Myocyte (in vitro differentiated cells): ENCODE measurements at places on chromosomes 1 and 21. TPM values are rescaled to one million over a fixed set of nuclear protein-coding genes. Genes with fewer than 3 reads are reported as not detected.

- DNase-seq, result peak; percentile 29
Observed at GRCh38 chr1:10957133-10957532, 55.3 kb upstream of the TARDBP start.

EPS15 gene
- 21.0 and 35.9 TPM in 2 replicates for total RNA-seq

DNA sequence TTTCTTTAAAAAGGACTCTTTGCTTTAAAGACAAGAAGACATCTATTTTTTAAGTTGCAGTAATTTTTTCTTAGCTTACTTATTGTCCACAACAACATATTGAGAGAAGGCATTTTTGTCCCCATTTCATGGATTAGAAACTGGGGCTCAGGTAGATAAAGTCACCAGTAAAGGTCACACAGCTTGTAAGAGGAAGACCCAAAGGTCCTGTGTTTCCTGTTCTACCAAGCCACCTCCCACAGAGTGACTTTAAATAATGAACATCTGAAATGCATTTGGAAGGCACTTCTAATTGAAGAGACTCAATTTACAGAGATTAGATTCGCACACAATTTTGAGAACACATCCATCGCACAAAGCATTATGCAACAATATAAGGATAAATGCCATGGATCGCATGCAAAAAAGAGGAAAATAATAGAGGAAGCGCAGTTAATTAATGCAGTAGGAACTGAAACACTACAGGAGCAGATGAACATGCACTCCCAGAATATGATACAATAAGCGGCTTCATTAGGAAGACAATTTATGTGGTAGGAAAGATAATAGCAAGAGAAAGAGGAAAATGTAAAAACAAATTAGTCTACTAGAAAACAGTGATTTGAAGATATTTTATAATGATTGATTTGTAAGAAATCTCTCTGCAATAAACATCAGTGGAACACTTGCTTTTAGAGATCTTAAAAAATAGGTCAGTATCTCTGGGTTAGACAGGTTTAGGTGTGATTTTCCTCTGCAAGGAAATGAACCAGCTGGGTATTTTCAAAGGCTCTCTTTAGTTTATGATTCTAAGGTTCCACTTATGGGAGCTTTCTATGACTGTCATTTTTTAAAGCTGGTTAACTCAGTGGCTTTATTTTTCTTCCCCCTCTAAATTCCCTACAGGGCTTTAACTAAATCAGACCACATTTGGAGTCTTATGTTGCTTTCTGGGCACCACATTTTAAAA, 27.1 kb upstream of the CD2 start:
- no peak for DNase-seq

GRCh38 chr1:200707116-200707515, 31.6 kb upstream of the CAMSAP2 start:
- DNase-seq, result no peak

TNFRSF4 gene
- not detected in 2 replicates for total RNA-seq

DNA sequence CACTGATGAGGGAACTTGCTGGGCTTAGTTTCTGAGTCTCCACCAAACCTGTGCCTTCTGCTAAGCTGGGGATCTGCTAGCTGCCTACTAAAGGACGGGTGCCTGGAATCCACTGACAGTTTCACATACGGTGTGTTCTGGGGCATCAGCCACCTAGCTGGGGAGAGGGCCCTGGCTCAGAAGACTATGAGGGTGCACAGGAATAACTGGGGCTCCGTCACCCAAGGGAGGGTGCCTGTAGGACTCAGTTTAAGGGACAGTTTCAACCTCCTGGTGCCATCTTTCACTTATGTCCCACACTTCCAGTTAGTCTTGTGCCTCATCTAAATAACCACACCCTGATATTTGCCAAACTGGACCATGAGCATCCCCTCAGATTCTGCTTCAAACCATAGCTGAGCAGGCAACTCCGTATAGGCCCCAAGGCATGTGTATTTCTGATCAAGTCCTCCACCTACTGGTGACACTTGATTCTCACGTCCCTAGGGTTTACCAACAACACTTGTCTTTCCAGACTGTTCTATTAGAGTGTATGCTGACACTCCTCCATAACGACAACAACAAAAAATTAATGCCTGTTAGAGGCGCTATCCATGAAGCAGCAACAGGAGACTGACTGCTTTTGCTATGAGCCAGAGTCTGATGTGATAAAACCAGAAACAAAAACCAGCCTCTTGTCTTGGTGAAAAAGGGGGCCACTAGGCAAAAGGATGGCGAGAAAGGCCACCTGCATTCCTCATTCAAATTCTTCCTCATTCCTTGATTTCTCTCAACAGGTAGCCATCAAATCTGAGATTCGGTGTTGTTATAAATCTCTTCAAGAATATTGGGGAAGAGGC, 55.0 kb upstream of the PAXBP1 start:
- DNase-seq, result peak; percentile 54

LCE4A gene
- total RNA-seq, result not detected in 2 replicates

RAB7B gene
- total RNA-seq, result 6.2 and 9.0 TPM in 2 replicates

HUNK gene
- 0.05 TPM in 1 of 2 replicates, not detected in the other for total RNA-seq

STYXL2 gene
- total RNA-seq, result 40.1 and 46.6 TPM in 2 replicates

DNA sequence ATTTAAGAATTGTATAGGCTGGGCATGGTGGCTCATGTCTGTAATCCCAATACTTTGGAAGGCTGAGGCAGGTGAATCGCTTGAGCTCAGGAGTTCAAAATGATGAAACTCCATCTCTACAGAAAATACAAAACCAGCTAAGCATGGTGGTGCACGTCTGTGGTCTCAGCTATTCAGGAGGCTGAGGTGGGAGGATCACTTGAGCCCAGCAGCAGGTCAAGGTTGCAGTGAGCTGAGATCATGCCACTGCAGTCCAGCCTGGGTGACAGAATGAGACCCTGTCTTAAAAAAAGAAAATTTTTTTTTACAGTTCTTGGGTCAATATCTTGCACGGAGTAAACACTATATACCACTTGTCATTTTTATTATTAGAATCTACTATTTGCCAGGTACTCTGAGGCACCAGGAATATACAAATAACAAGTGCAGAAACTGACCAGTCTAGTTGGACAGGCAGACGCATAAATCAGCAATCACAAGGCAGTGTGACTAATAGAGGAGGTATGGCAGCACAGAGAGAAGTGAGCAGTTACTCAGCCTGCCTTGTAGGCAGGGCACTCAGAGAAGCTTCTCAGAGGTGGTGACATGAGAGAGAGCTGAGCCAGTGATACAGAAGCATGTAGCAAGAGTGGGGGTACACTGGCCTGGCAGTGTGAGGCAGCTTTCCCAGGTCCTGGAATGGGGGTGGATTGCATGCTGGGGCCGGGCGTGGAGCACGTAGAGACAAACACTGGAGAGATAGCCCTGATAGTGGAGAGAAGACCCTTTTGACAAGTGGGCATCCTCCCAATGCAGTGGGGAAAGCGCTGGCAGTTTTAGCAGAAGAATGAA, 8.0 kb downstream of the PHLDA3 start:
- peak; percentile 96 for DNase-seq

DNA sequence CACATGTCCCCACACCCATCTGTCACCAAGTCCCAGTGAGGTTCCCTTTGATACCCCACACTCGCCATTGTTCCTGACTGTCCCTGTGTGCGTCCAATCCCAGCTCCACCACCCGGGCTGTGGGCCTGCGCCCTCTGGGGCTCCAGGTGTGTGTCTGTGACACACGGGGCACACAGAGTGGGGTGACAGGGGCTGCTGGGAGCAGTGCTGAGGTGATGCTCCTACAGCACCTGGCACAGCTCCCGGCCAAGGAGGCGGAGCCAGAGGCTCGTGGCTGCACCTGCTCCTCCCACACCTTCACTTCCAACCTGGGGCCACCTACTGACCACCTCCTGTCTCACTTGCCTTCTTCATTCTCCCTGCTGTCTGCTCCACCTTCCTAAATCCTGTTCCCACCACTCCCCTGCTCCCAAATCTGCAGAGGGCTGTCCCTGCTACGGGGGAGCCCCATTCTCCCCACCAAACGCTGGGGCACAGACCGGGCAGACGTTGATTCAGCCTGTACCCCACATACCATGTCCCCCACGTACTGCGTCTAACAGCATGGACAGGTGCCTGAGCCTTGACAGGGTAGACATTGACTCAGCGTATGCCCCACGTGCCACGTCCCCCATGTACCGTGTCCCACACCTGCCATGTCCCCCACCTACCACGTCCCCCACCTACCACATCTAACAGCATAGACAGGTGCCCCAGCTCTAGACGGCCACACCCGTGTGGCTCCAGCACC, 16.4 kb downstream of the WDR4 start:
- DNase-seq, result no peak

NBPF4 gene
- not detected in 2 replicates for total RNA-seq

SERTAD4 gene
- total RNA-seq, result 0.05 TPM in 1 of 2 replicates, not detected in the other

GRCh38 chr1:111422546-111423391, 4.8 kb downstream of the OVGP1 start:
- DNase-seq, result peak; percentile 7

DNA sequence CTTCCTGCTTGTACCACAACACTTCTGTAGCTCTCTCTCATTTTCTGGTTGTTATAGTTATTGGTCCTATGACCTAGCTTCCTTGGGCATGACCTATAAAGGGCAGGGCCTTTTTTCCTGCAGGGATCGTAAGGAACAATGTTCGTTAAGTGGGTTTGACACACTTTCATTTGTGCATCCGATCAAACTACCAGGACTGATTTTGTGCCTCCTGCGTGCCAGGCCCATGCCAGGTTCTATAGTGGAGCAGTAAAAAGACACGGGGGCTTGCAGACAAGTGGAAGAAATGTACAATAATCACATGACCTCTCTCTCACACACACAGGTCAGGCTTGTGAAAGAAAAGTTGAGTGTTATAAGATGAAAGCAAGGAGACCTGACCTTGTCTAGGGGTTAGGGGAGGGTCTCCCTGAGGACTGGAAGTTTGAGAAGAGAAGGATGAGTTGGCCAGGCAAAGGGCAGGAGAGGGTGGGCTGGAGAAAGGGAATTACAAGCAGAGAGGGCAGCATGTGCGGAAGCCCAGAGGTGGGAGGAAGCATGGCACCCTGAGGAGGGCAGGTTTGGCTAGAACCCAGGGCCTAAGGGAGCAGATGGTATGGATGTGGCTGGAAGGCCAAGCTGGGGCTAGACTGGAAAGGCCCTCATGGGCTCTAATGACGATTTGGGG, 145.4 kb downstream of the GRIK3 start:
- no peak for DNase-seq

DNA sequence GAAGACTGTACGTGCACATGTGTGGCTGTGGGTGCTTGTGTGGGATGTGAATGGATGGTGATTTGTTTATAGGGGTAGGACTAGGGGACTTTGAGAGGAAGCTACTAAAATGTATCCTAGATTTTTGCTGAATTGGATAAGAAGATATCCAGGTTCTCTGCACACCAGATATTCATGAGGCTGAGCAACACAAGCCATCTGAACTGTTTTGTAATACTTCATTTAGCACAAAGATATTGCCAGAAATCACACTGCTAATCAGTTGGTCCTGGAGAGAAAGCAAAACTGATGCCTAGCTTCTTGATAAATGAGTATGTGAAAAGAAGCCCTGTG, 135.3 kb downstream of the NOS1AP start:
- no peak for DNase-seq

NEGR1 gene
- total RNA-seq, result 10.8 and 13.4 TPM in 2 replicates

GALNT2 gene
- total RNA-seq, result 64.4 and 66.8 TPM in 2 replicates

RGS13 gene
- total RNA-seq, result 0.62 and 0.68 TPM in 2 replicates

FCMR gene
- total RNA-seq, result not detected in 2 replicates

KCNAB2 gene
- 1.2 and 1.8 TPM in 2 replicates for total RNA-seq

DNA sequence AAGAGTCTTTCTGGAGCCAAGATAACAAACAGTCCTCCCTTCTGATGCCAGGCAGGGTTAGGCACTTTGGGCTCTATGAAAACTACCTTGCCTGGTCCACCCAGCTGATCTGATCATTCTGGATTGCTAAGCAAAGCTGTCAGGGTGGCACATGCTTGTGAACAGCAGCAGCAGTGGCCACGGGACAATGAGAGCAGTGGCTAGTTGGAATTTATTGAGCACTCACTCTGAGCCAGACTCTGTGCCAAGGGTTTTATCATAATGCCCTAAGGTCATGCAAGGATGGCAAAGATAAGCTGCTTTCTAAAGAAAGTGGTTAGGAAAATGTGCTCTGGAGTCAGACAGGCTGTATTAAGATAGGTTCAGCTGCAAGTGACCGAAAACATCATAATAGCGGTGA, 390.4 kb upstream of the VAMP3 start:
- peak; percentile 53 for DNase-seq

- no peak for DNase-seq
Observed at GRCh38 chr1:168671782-168672181, 57.2 kb downstream of the DPT start.

RPTN gene
- 1.0 and 1.9 TPM in 2 replicates for total RNA-seq

IVL gene
- total RNA-seq, result not detected in 2 replicates

OR2T29 gene
- not detected in 2 replicates for total RNA-seq

DNA sequence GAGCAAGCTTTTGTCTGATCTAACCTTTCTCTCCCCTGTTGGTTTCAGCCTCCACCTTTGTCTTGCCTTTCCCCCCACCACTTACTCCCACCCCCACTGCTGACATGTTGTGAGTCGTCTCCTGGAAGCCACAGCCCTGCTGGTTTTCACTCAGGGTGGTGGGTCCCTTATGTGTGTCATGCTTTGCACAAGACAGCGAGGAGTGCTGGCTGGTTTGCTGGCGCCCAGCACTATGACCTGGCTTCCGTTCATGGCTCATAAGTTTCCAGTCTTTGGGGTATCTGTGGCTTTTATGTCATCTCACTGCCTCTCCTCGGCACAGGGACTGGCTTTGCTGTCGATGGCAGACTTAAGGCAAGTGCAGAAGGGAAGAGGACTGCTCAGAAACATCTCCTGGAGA, 177.7 kb downstream of the KIF26B start:
- no peak for DNase-seq

- DNase-seq, result peak; percentile 79
Observed at GRCh38 chr1:26287033-26287711, 7.3 kb downstream of the SH3BGRL3 start.

GRCh38 chr1:153434746-153435455, 18.6 kb downstream of the S100A7A start:
- DNase-seq, result no peak

AQP10 gene
- not detected in 2 replicates for total RNA-seq

DYNLT5 gene
- total RNA-seq, result 0.26 TPM in 1 of 2 replicates, not detected in the other

GRCh38 chr1:97986041-97987005, 65.5 kb upstream of the DPYD start:
- DNase-seq, result no peak

DNA sequence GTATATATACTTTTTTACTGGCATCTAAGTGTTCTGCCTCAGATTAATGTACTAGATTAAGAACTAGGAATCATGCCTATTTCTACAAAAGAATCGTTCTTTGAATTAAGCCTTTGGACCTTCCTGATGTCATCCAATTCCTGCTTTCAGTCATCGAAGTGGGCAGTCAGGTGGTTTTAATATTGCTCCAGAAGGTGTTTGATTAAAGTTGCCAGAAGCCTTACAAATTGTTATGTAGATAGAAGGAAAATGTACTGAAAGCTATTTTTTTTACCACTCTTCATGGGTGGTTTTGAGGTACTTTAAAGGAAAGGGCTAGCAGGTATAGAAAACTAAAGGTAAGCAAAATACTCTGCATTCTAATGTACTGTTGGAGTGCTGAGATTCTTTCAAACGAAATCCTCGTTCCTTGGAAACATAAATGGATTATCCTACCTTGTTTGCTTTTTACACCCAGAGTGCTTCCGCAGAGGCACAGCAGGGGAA, 716 bp downstream of the CTBS start:
- DNase-seq, result no peak

GRCh38 chr1:227758366-227758765, 23.1 kb downstream of the SNAP47 start:
- DNase-seq, result no peak

- no peak for DNase-seq
Observed at GRCh38 chr1:246579818-246580217, 13.6 kb downstream of the CNST start.
